ENCODE measurements at places on chromosomes 6 and 20. TPM values are rescaled to one million over a fixed set of nuclear protein-coding genes. Genes with fewer than 3 reads are reported as not detected.
A peak's percentile ranks its signal among the peaks of the same experiment; 100 is the strongest.

GRCh38 chr20:3677733-3678132, 4.1 kb downstream of the ADAM33 start:
- no peak for DNase-seq

DNA sequence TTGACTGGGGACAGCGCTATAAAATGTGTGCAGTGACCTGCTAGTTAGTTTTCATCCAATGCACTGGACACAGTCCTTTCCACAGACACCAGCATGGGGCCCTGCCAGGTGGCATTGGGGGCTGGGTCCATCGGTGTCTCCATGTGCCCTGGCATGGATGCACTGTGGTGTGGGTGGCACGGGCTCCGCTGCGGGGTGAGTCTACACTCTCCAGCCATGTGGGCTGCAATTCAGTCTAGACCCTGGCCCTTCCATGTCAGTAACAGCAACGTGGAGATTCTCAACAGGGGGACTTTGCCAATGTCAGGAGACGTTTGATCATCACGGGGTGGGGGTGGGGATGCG, 100.0 kb downstream of the RAMACL start:
- DNase-seq: no peak

- no peak for DNase-seq
Observed at GRCh38 chr6:11833626-11834592, 55.3 kb upstream of the ADTRP start.

RIMS4 gene
- total RNA-seq: 0.35 TPM

- DNase-seq: no peak
Observed at GRCh38 chr20:39206899-39207564, 244.9 kb downstream of the DHX35 start.

- no peak for DNase-seq
Observed at GRCh38 chr20:17671011-17671410, 11.0 kb downstream of the RRBP1 start.

DNA sequence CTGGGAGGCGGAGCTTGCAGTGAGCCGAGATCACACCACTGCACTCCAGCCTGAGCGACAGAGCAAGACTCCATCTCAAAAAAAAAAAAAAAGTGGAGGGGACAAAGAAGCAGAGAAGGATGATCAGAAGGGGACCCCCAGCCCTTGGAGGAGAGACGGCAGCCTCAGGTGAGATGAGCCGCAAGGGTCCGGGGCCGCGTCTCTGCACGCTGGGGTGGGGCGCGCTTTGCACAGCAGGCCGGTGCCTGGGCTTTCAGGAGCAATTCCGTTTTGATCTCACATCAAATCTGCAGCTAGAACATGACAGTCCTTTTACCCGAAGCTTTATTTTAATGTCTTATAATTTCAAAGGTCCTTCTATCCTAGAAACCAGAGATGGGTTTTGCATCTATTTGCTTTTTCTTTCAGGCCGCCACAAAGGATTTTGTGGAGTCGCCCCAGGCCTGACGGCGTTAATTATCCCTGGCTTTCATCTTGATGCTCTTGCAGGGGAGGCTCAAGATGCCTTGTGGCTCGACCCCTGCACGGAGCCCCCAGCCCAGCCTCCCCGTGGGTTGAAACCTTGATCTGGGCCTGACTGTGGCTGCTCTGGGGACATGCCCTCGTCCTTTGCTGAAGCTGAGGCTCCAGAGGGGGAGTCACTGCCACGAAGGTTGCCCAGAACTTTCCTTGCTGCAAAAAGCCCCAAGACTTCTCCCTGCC, 17.3 kb downstream of the HRH3 start:
- DNase-seq: no peak

- DNase-seq: no peak
Observed at GRCh38 chr6:150981095-150981494, 115.6 kb downstream of the MTHFD1L start.

DNA sequence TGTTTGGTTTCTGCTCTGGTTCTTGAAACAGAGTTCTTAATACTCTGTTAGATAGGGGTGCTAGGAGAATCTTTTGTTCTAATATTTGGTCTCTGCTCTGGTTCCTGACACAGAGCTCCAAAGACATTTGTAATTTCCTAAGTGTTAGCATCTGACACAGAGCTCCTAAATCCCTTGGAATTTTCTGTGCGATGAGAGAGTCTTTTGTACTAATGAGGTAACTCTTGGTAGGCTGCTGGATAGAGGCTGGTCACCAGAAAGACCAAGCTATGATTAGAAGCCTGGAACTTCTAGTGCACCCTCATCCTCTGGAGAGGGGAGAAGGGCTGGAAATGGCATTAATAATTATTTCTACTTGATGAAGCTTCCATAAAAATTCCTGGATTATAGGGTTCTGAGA, 7.7 kb upstream of the CD109 start:
- DNase-seq: no peak

CTCFL gene
- not detected for total RNA-seq

GRCh38 chr20:25992146-25992545, 295.5 kb upstream of the ZNF337 start:
- DNase-seq: no peak

GRCh38 chr6:49551078-49551865, 804 bp downstream of the C6orf141 start:
- no peak for DNase-seq

- DNase-seq: no peak
Observed at GRCh38 chr6:4513561-4513960, 262.6 kb upstream of the CDYL start.

DEFB113 gene
- not detected for total RNA-seq

ENPP1 gene
- 1.7 TPM for total RNA-seq

GRCh38 chr6:15490242-15491100, 172.4 kb downstream of the DTNBP1 start:
- no peak for DNase-seq

GRCh38 chr20:57094991-57095390, 171.4 kb downstream of the BMP7 start:
- no peak for DNase-seq

ECT2L gene
- total RNA-seq: not detected

DEFB132 gene
- not detected for total RNA-seq

GRCh38 chr20:33693741-33694638, 7.8 kb upstream of the E2F1 start:
- DNase-seq: no peak

GRCh38 chr6:68054756-68055155, 580.3 kb upstream of the ADGRB3 start:
- no peak for DNase-seq

DNA sequence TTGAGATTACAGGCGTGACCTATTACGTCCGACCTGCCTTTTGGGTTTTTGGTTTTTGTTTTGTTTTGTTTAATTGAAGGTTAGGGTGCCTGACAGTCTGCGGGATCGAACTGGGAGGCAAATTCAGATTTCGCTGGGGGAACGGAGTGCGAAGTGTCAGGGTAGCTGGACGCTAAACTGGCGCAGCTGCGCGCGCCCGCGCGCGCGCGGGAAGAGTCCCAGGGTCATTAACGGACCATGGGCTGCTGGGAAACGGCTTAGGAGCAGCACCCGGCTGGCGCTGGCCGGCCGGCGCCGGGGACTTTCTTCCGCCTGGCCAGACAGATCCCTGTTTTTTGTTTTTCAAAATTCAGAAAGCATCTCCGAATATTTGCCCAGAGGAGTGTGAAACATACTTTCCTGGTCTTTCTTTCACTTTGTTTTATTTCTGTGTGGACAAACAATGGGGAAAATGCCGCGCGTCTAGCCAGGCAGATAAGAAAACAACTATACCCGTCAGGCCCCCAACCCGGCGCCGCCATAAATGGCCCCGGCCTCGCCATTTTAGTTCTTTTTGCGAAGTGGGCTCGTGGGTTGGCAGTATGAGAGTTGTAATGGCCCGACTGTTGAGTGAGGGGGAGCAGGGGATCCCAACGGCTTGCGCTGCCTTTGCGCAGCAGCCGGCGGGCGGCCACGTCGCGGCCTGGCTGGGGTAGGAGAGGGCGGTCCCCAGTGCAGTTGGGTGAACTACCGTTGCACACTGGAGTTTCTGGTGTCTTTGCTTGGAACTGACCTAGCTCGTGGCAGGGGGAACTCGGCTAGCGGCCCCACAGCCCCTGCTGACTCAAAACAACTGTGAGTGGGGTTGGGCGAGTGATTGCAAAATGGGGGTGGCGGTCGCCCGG, 7.1 kb downstream of the HSPA1B start:
- DNase-seq: peak; percentile 81

DNA sequence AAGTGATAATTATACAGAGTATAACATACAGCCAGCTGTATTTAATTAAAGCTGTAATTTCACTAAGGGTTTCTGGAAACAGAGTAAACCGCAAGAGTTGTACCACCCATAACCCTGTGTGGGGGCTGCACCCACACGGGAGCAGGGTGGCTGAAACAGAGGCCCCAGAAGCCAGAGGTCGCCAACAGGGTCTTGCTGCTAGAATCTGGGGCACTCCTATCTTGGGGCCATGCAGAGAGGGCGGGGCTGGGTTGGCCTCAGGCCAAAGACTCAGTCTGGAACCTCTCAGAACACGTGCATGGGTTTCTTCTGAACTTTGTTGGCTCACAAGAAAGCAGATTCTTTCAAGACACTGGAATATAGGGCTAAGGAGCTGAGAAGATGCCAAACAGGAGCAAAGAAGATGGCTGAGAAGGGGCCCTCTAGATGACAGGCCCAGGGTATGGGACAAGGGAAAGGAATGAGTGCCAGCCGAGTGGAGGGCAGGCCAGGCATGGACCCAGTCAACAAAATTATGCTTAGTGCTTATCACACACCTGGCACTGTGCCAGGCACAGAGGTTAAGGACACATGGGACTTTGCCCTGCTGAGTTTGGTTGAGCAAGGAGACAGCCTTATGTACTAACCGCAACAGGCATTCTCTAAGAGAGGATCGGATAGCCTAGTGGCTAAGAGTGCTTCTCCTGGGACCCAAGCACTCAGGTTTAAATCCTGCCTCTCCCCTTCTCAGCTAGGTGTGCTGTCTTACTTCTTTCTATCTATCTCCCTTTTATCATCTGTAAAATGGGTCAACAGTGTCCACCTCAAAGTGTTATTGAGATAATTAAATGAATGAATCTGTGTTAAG, 96.6 kb upstream of the FOXP4 start:
- DNase-seq: no peak

All from NCI-H460 (cell line).